NCI-H2081 (cell line): ENCODE measurements at places on chromosomes 7 and 10.

- peak; percentile 51 for DNase-seq
Measured at GRCh38 chr7:149662591-149663095, 110.7 kb downstream of the ZNF467 start.

DNA sequence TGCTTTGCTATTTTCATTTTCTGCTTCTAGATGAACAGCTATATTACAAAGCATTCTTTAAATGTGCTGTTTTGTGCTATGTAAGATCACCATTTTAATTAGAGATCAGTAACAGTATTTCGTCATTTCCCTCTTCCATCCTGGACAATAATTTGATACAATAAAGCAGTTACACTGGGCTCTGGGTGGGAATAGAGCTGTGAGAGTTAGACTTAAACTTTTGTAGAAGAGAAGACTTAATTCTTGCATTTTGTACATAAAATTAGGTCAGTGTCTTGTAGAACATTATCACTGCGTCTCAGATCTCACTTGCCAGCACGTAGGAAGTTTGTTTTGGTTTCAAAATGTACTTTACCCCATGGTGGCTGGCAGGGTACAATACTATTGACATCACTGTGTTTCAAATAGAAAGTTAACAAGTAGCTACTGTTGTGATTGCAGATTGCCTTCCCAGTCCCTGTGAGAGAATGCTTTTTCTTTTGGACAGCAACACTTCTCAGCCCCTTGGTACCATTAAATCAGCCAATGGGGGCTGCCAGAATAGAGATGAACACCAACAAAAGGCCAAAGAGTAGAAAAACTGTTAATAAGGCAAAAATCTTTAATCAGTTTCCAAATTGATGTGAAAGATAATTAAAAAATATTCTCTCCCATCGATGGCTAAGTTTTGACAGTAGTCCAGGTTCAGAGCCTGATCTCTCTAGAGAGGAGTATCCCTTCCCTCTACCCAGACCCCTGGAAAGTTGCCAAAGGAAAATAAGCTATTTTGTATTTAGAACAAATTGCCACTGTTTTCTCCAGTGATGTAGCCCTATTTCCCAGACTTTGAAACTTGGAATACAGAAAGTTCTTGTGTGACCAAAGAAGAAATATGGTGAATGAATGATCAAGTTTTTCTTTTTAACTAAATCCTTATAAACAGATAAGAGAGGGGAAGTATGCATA lies 35.1 kb downstream of the SMNDC1 start:
- no peak for DNase-seq

GRCh38 chr10:70440296-70441160 lies 953 bp downstream of the NODAL start:
- DNase-seq = no peak

DNA sequence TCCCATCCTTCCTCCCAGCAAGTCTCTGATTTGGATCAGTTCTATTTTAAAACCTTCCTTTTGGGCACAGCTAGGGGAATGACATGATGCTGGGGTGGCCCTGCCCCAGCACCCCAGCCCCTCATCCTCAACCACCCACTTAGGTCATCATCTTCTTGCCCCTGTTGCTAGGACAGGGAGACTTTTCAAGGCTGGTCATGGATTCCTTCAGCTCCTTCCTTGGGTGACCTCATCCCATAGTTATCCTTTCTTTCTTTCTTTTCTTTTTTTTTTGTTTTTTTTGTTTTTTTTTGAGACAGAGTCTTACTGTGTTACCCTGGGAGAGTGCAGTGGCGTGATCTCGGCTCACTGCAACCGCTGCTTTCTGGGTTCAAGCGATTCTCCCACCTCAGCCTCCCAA lies 127.2 kb downstream of the WDFY4 start:
- no peak for DNase-seq

DNA sequence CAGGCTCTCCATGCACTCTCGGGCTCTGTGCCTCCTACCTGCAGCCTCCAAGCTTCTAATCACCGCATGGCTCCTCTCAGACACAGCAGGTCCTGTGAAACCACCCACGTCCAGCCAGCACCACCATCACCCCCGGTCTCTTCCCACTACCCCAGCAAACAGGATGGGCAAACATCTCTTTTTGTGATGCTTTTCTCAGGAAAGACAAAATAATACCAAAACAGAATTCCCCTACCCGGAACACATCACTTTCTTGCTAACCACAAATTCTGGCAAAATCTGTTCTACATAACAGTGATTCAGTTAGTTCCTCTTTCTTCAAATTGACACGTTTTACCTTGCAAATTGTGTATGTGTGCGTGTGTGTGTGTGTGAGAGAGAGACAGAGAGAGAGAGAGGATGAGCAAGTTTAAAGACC lies 6.5 kb downstream of the SNX8 start:
- no peak for DNase-seq

GRCh38 chr10:43223056-43223455 lies 43.8 kb downstream of the RASGEF1A start:
- DNase-seq = no peak

DNA sequence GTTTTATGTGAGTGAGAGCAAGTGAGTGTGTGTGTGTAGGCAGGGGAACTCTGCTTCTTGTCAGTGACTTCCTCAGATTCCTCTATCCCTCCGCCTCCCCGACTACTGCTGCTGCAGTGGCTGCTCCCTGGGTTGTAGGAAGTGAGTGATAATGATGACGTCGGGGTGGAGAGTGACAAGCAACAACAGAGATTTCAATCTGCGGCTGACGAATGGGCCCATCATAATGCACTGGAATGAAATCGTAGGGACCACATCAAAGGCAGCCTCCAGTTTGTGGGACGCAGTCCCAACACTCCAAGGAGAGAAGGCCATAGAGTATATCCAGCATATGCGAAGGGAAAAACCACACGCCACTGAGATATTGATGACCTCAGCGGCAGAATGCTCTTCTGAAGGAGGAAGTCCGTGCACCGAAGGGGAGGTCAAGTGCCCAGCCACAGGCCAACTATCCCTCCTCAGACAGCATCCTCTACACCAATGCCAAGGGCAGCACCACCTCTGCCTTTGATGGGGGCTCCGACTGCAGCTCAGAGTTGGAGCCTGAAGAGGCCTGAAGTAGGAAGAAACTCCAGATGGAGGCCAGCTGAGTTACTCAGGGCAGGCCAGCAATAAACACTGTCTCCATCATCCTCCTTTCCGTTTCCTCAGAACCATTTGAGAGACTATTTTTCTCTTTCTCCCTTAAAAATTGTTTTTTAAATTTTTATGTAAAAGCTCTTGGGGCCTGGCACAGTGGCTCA lies 11.3 kb upstream of the STMP1 start:
- no peak for DNase-seq

- no peak for DNase-seq
Measured at GRCh38 chr7:142562688-142563087, 186.6 kb upstream of the PRSS1 start.
